Stimulated activated CD4-positive, alpha-beta T cell treated with anti-CD3 and anti-CD28 coated beads, Interleukin-2, amount 100 ng/mL, for 48 hours (primary cell): ENCODE measurements at places on chromosomes 5 and 9.

- no peak for DNase-seq
Observed at GRCh38 chr5:95083606-95084005, 201.3 kb downstream of the MCTP1 start.

DNA sequence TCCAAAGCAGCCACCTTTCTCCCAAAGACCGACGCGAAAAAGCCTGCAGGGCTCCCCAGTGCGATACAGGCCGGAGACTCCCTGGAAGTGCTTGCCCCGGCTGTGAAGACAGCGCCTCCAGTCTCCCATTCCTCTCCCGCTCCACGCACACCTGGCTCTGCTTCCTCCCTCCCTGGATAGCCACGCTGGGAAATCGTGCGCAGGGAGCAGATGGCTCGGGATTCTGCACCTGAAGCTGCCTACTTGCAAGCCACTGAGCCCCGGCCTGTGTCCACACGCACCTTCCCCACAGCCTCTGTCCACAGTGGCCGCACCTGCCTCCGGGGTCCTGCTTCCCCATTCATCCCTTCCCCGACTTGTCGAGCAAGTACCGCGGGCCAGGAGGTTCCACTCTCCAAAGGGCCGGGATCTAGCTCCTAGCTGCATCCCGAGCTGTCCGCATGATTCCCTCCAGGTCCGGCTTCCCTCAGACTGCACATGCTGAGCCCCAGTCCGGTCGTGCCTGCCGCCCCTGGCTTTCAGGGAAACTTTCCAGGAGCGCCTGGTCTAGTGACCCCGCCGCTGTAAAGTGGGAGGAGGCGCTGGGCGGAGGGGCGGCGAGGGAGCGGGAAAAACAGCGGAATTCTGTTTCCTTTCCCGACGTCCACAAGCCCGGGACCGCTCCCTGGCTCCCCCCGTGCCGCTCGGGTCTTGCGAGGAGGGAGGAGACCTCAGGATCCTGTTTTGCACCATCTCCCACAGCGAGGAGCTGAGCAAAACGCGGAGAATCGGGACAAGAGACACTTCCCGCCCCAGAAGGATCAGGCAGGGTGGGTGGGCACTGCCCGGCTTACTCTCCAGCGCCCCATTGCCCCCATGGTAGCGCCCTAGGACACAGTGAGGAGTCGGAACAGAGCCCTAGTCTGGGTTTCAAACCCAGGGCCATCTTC is 2.0 kb downstream of the SEMA6A start:
- no peak for DNase-seq

DNA sequence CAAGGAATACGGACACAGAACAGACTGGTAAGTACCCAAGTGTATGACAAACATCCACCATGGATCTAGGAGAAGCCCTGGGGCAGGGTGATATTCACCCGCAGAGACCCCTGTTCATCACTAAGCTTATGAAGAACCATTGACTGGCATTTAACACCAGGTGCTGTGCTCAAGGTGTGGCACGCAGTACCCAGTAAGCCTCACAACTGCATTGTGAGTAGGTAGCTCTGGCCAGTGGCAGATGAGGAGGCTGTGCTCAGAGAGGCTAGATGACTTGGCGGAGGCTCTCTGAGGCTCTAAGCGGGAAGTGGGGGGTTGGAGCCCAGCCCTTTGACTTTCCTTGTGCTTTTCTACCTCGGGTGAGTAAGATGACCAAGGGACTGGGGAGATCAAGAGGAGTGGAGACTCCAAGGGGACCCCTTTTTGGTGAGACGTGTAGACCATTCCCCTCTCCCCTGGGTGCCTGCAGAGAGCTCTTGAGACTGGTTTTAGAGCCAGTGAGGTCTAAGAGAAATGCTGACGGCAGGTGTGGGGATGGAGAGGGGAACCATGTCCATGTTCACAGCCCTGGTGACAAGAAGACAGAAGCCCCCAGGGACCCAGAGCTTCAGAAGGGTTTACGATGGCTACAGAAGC is 70.8 kb downstream of the IL6ST start:
- DNase-seq: no peak

- DNase-seq: peak; percentile 17
Observed at GRCh38 chr9:37801287-37801850, 772 bp downstream of the DCAF10 start.

GRCh38 chr9:84812355-84812754 is 142.8 kb downstream of the NTRK2 start:
- no peak for DNase-seq

GRCh38 chr9:17894501-17895160 is 315.8 kb downstream of the SH3GL2 start:
- DNase-seq: no peak

DNA sequence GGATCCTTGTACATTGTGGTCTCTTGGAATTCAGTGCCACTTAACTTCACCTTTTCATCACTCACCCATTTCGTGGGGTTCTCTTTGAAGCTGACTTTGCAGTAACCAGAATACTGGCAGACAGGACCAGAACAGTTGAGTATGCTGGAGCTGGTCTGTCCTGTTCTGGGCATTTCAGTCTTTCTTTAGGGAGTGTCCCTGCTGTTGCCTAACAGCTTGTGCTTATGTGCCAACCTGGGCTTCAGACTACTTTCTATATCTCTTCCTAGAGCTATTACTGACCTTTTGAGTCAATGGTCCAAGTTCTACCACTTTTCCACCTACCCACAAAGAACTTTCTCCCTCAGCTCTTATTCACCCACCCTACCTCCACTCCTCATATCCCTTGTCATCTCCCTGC is 10.0 kb upstream of the INSL6 start:
- no peak for DNase-seq

- no peak for DNase-seq
Observed at GRCh38 chr5:132029609-132030330, 18.3 kb upstream of the ACSL6 start.

DNA sequence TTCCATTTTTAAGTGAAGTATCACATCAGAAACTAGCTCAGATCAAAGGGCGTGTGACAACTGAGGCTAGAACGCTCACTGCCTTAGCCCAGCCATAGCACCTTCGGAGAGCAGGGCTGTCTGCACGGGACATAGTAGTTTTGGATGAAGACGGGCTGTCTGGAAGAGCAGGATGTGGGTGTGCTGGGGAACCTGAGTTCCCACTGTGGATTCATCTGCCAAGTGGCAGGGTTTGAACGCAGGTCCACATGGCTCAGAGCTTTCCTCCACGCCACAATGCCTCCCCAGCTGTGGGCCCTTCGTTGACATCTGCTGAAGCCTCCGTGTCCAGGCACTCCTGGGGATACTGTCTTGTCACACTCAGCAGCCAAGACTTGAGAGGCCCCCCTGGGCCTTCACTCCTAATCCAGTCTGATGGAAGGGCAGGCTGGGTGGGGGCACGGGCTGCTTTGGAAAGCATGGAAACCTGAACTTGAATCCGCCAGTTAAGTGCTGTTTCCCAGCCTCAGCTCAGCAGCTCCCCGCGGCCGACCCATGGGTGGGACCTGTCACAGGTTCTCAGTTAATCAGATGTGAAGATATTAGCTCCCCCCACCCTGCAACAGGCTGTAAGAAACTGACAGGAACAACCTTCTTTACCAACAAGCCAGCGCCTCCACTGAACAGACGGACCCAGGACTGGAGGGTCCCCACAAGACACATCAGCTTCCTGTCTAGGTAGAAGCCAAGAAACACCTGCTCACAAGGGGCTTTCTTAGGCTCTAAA is 228.1 kb downstream of the FANCC start:
- DNase-seq: no peak

DNA sequence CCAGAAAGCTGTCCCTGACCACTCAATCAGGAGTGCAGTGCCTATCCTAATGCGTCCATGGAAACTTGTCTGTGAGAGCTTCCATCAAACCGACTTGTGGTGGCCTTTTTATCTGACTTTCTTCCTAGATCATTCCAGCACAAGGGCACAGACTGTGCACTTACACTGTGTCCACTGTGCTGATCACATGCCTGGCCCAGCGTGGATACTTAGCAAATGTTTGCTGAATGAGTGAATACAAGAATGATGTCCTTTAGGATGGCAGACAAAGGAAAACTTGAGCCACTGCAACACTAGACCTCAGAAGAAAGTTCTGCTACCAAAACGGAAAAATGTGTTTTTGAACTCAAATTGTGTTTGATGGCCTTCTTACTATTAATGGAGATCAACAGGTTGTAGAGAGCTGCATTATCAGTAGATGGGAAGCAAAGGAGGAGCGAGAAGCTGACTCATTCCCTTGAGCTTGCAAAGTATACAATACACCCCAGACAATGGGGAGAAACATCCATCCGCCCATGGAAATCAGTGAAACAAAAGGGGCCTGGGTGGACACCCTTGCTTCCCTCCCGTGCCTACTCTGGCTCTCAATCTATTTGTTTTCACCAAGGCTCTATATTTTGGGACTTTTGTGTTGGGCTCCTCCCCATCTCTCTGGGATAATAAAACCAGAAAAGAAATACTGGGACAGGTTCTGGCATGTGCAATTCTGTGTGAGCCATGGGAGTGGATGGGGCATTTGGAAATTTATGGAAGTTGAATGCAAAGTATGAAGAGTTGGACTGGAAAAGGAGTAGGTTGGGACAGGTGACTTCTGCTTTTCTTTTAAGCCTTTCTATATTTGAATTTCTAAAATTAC is 76.2 kb upstream of the ZFAND5 start:
- no peak for DNase-seq

DNA sequence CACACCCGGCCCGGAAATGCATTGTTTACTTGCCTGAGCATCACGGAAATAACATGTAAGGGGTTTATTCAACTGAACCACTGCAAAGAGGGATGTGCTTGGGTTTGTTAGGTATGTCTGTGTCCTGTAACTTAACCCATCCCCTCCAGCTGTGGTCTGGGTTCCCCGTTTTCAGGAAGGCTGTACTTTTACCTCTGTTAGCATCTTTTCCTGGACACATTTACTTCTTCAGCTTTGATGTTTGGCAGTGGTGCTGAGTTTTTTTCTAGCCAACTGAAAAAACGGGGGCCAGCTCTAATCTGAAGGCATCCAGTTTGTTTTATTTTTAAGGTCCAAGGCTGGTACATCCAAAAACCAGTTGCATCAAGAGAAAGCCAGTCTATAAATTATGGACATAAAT is 561.8 kb downstream of the BNC2 start:
- DNase-seq: no peak

GRCh38 chr5:169763376-169764017 is 126.4 kb downstream of the DOCK2 start:
- no peak for DNase-seq

DNA sequence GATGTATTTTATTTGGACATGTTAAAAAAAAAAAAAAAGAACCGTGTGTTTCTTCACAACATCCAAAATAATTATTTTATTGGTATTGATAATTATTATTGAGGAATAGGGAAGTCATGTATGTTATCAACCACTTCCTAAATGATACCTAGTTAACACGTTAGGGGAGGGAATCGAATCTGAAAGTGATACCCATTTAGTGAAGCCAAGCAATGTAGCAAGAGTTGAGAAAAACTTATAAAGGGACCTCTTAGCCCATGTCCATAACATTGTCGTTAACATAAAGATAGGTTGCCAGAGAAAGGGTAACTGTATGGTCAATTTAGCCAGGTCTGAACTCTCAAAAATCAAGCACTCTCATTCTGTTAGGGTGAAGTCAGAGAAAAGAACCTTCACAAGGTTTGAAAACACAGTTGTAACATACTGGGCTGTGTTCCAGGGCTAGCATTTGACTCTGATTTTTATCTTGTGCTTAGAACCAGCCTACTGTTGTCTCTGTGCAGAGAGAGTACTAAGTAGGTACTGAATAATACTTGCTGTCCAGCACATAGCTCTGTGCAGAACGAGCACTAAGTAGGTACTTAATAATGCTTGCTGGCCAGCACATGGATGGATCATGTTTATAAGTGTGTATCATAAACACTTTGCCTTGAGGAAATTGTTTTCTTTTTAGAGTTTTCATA is 60.4 kb downstream of the GHR start:
- DNase-seq: no peak

DNA sequence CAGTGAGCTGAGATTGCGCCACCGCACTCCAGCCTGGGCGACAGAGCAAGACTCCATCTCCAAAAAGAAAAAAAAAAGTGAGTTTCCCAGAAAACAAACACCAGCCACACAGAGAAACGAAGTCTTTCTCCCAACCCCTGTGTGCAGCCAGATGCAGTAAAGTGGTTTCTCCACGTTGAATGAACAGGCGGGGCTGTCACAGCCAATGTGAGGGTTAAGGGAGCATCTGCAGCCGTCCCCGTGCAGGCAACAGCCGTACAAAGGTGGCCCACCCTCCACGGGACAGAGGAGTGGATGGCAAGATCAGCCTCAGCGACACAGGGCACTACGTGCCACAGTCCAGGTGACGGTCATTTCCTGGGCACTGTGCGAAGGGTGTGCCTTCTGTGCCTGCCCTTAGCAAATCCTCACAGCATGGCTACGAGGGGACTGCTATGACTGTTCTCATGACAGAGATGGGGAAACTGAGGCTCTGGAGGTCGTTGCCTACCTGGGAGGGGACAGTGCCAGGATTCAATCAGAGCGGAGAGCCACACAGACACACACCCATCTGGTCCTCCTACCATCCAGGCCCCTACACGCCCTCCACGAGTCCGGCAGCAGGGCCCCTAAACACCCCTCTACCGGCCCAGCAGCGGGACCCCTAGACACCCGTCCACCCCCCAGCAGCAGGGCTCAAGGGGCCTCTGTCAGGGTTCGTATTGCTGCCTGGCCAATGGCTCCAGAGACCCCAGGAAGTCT is 2.3 kb downstream of the VAV2 start:
- DNase-seq: no peak

- no peak for DNase-seq
Observed at GRCh38 chr5:106940986-106941385, 729.8 kb downstream of the EFNA5 start.

DNA sequence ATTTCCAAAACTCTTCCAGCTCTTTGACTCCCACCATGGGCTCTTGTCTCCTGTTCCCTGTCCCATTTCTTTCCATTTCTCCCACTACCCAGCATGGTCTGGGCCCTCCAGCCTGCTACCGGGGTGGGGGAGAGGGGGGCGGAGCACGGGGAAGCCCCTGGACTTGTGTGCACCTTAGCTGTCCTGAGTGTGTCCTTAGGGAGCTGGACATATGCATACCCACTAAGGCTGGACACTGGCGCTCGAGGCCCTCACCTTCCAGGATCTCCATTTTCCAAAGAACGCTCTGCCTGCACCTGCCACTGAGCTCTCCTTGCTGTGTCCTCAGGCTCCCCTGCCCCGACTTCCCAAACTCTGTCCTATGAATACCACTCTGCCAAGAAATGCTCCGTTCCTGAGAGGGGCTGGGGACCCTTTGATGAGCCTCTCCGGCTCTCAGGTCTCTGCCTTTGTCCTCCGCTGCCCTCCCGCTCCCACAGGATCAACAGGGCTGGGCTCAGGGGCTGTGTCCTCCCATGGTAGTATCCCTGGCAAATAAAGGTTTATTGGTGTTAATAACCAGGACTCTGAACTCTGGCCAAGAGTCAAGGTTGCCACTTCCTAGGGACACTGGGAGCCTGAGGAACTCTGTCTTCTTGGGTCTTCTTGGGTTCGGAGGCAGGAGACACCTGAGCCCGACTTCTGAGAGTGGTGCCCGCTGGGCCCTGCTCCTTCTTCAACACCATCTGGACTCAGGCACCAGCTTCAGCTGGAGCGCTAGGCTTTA is 831 bp upstream of the SHROOM1 start:
- DNase-seq: no peak

- no peak for DNase-seq
Observed at GRCh38 chr5:41406936-41407335, 103.5 kb downstream of the PLCXD3 start.
